ENCODE measurements at places on chromosomes 12 and 14.
A peak's percentile ranks its signal among the peaks of the same experiment; 100 is the strongest.

DNA sequence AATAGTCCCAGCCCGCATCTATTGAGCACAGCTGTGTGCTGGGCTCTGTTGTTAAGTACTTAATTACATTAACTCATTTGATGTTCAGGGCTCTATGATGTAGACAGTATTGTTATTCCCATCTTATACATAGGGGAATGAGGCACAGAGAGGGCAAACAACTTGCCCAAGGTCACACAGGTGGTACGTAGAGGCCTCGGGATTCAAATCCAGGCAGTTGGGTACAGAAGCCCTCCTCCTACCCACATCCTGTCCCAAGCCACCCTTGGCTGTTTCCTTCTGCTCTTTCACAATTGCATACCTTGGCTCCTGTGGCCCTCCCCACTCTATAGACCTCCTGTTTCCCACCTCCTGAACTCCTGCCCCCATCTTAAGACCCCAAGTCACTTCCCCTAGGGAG is 10.0 kb upstream of the GPR68 start:
- no peak overlapping the region for H3K27ac ChIP-seq
- H3K4me3 ChIP-seq: no peak overlapping the region
- peaks cover 44% of the 10 kb centered on the region for H3K4me1 ChIP-seq
- no peaks in the 10 kb centered on the region for H3K36me3 ChIP-seq
- DNase-seq: no peak

DNA sequence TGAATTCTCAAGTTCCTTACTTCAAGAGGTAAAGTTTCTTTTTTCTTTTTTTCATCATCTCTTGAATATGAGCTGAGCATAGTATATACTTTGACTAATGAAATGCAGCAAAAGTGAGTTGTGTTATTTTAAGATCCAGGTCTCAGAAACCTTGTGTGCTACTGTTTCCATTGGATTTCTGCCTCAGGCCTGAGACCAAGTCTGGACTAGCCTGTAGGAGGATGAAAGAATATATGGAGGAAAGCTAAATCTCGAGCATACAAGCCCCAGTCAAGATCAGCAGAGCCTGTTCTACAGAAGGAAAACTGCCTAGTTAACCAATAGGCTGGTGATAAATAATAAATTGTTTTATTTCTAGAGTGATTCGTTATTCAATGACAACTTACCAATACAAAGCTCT is 652.5 kb downstream of the C12orf50 start:
- H3K4me1 ChIP-seq: no peaks in the 10 kb centered on the region
- H3K4me3 ChIP-seq: no peak overlapping the region
- H3K27me3 ChIP-seq: no peaks in the 10 kb centered on the region
- no peak for DNase-seq
- no peaks in the 10 kb centered on the region for H3K36me3 ChIP-seq
- H3K27ac ChIP-seq: no peak overlapping the region

DNA sequence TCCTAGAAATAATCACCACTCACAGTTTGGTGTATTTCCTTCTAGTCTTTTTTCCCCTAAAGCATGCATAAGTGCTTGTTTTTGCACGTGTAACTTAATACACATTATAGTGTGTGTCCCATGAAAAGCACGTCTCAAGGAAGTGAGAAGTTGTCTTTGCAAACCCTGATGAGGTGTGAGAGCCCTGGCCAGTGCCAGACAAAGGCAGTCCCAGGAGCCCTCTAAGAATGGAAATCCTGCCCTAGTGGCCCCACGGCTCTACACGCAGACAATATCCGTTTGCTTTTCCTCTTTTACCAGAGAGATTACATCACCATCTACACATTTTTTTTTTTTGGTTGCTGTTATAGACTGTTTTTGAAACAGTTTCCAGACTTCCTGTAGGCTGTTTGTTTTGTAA is 85.5 kb upstream of the FZD10 start:
- DNase-seq: no peak
- no peak overlapping the region for H3K27ac ChIP-seq
- no peaks in the 10 kb centered on the region for H3K36me3 ChIP-seq
- H3K4me3 ChIP-seq: no peak overlapping the region
- peaks cover 66% of the 10 kb centered on the region for H3K4me1 ChIP-seq

- no peaks in the 10 kb centered on the region for H3K27me3 ChIP-seq
- H3K4me1 ChIP-seq: no peaks in the 10 kb centered on the region
- H3K27ac ChIP-seq: no peak overlapping the region
- H3K4me3 ChIP-seq: no peak overlapping the region
Measured at GRCh38 chr12:111664499-111664898, 21.3 kb downstream of the BRAP start.

DNA sequence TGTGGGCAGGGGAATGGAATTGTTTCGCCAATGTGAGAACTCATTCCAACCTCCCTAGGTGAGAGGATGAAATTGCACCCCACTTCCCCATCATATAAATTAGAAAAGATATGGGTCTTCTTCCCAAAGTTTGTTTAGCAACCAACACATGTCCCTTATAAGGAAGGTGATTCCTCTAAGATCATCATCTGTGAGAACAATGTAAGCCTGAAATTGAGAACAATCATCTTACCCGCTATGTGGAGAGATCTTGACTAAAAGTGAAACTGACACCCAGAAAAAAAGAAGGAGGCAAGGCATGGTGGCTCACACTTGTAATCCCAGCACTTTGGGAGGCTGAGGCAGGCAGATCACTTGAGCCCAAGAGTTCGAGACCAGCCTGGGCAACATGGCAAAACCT is 173.2 kb upstream of the HMGA2 start:
- no peaks in the 10 kb centered on the region for H3K36me3 ChIP-seq
- H3K4me3 ChIP-seq: no peak overlapping the region
- H3K27ac ChIP-seq: no peak overlapping the region

GRCh38 chr12:131860472-131861260 is 32.5 kb downstream of the MMP17 start:
- H3K4me3 ChIP-seq: peak overlapping the region; percentile 56
- no peak for DNase-seq
- H3K36me3 ChIP-seq: no peaks in the 10 kb centered on the region
- H3K27me3 ChIP-seq: peaks cover 29% of the 10 kb centered on the region

GRCh38 chr14:90458536-90458935 is 61.7 kb downstream of the CALM1 start:
- no peaks in the 10 kb centered on the region for H3K27me3 ChIP-seq
- no peaks in the 10 kb centered on the region for H3K36me3 ChIP-seq
- DNase-seq: no peak
- H3K27ac ChIP-seq: no peak overlapping the region
- peaks cover 26% of the 10 kb centered on the region for H3K4me1 ChIP-seq
- H3K4me3 ChIP-seq: no peak overlapping the region

GRCh38 chr12:104490850-104491249 is 34.1 kb downstream of the CHST11 start:
- no peak overlapping the region for H3K27ac ChIP-seq
- peaks cover 6% of the 10 kb centered on the region for H3K4me1 ChIP-seq
- no peak for DNase-seq
- no peak overlapping the region for H3K4me3 ChIP-seq
- no peaks in the 10 kb centered on the region for H3K27me3 ChIP-seq
- H3K36me3 ChIP-seq: no peaks in the 10 kb centered on the region

GRCh38 chr14:76940021-76940760 is 88.3 kb downstream of the IRF2BPL start:
- H3K36me3 ChIP-seq: no peaks in the 10 kb centered on the region
- H3K4me3 ChIP-seq: no peak overlapping the region
- H3K27me3 ChIP-seq: no peaks in the 10 kb centered on the region
- peak overlapping the region; percentile 17 for H3K27ac ChIP-seq

- H3K4me3 ChIP-seq: no peak overlapping the region
- no peaks in the 10 kb centered on the region for H3K36me3 ChIP-seq
- DNase-seq: no peak
Measured at GRCh38 chr12:89965993-89966392, 257.4 kb upstream of the ATP2B1 start.
